ENCODE measurements at places on chromosomes 5 and 9.

DNA sequence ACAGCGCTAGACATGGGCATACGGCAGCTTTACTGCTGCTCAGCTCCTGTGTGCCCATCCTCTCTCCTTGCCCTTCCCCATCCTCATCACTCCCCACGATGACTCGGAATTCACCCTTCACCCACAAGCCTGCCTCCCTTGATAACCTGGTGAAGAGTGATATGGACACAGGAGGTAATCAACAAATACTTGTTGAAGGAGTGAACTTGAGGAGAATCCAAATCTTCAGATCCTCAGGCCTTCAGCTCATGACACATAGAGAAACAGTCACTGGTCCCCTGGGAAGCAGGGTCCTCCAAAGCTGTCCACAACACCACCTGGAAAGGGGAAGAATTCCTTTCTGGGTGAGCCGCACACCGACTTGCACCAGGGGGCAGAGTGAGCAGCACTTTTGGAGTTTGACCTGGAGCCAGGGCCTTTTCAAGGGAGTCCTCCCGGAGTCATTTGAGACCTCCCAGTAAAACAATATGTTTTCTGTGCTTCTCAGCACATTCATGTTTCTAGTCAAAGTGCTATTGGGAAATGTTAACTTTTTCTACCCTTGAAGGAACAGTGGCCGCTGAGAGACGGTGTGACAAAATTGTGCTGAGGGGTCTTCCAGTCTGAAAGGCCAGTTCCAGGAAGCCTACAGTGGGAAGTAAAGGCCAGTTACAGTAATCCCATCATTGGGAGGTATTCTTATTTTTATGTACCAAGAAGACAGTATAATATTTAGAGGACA, 332.3 kb downstream of the CWC27 start:
- no peak for DNase-seq

GRCh38 chr5:51214746-51215145, 168.5 kb upstream of the ISL1 start:
- DNase-seq, result no peak

DNA sequence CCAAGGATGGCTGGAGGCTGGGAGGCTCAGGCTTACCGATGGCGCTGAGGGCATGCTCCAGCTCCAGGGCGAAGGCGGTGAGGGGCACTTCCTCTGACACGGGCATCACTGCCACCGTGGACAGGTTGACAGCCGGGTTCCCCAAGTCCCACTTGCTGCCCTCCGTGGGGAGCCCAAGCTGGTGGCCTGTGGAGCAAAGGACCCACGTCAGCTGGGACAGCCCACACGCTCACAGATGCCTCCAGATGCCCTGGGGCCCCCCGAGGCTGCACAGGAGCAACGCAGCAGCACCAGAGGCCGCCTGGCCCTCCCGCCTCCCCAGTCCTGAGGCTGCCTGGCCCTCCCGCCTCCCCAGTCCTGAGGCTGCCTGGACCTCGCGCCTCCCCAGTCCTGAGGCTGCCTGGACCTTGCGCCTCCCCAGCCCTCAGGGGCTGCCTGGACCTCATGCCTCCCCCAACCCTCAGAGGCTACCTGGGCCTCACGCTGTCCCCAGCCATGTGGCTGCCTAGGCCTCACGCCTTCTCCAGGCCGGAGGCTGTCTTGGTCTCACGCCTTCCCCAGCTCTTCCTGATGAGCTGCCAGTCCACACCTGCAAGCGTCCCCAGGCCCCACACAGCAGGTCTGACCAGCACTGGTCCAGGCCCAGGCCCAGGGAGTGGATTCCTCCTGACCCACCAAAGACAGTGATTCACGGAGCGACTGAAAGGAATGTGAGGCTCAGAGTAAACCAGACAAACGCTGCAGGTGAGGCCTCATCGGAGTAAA, 25.6 kb upstream of the NSMF start:
- DNase-seq, result no peak

DNA sequence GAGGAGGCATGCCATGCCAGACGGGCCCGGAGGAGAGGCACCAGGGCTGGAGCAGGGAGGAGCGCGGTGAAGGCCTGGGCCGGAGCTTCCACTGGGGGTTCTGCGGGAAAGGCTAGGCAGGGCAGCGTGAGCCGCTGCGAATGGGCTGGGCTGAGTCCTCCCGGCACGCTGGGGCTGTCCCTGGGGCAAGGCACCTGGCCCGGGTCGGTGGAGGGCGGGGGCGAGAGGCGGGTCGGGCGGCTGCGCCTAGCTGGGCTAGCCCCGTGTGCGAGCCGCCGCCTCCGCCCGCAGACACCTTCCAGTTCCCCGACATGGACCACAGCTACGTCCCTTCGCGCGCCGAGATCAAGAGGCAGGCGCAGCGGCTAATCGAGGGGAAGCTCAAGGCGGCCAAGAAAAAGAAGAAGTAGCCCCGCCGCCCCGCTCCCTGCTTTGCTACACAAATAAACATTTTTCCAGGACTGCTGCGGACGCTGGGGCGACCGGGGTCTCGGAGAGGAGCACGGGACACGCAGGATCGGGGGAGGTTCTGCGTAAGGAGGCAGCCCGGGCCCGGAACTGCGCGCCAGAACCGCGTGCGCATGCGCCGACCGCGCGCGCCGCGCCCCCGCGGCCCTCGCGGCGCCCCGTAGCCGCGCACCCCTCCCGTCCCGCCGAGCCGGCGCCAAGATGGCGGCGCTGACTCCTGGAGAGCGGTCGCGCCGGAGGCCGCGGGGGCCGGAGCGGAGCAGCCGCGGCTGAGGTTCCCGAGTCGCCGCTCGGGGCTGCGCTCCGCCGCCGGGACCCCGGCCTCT, at the start of gene RABL6:
Gene RABL6 (plus strand): TSS at position 668 of the 794 bp plus-strand sequence. CDS start 249 bp downstream, outside the sequence.
- no peak for DNase-seq

GRCh38 chr9:94014920-94015319, 59.8 kb upstream of the BARX1 start:
- peak; percentile 79 for DNase-seq

Data from NCI-H1417 treated with DMSO at 0.1 percent for 48 hours (cell line).